ENCODE measurements at places on chromosomes 1 and 21. TPM values are rescaled to one million over a fixed set of nuclear protein-coding genes. Genes with fewer than 3 reads are reported as not detected.

DNA sequence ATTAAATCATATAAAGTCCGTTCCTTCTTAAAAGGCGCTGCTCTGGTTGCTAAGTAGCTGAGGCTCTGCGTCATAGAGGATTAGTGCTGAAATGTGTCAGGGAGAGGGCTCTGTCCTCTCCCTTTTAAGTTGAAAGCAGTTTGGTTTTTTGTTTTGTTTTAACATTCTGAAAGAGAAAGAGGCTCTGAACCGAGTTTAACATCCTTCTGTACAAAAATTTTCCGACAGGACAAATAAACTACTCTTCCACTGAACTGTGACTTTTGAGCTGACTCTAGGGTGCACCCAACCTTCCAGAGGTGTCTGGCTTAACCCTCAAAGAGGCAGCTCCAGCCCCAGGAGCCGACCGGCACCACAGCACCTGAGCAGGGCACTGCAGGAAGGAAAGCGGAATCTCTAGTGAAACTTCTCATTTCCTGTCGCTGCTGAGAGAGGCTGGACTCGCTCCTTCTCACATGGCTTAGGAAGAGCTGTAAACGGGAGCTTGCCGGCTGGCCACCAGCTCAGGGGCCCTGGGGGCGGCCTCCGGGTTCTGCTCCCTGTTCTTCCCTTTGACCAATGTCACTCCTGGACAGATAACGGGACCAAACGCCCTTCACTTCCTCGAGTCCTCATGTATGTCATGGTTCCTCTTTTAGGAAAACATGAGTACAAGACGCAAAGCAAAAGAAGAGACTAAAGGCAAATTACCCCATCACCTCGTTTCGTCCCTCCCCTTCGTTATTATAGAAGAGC is 1.2 kb downstream of the VAV3 start:
- DNase-seq, result no peak

GRCh38 chr1:119428991-119429390 is 14.0 kb downstream of the HSD3B2 start:
- no peak for DNase-seq

- DNase-seq, result no peak
Measured at GRCh38 chr1:33348676-33349080, 27.8 kb upstream of the A3GALT2 start.

GRCh38 chr1:151945725-151946722 is 36.7 kb upstream of the THEM4 start:
- DNase-seq, result peak; percentile 96

Gene TNFSF18
- total RNA-seq, result not detected

Gene IGSF5
- total RNA-seq, result not detected

- DNase-seq, result no peak
Measured at GRCh38 chr1:162701286-162701685, 69.0 kb downstream of the DDR2 start.

Gene TFF2
- not detected for total RNA-seq

- DNase-seq, result no peak
Measured at GRCh38 chr1:116481934-116482333, 88.9 kb downstream of the CD58 start.

DNA sequence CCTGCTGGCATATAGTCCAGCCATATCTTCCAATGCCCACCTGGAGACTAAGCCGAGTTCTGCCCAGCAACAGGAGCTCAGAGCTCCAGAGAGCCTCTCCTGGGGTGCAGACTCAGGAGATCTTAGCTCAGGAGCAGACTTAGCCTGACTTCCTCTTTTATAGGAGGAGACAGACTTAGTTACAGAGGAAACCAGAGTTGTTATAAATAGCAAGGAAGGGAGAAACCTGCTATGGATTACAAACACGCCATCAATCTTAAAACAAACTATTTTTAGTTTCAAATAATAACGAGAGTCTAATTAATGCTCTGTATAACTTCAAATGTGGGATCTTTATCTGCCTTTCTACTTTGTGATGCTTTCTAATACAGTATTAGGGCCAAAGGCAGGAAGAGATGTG is 3.3 kb upstream of the KIF21B start:
- no peak for DNase-seq

GRCh38 chr1:81584398-81584797 is 216.3 kb upstream of the ADGRL2 start:
- no peak for DNase-seq

Gene ZNF669
- 11.4 TPM for total RNA-seq

- no peak for DNase-seq
Measured at GRCh38 chr1:91792489-91793071, 93.4 kb downstream of the TGFBR3 start.

- DNase-seq, result no peak
Measured at GRCh38 chr1:214067853-214068703, 80.3 kb downstream of the PROX1 start.

DNA sequence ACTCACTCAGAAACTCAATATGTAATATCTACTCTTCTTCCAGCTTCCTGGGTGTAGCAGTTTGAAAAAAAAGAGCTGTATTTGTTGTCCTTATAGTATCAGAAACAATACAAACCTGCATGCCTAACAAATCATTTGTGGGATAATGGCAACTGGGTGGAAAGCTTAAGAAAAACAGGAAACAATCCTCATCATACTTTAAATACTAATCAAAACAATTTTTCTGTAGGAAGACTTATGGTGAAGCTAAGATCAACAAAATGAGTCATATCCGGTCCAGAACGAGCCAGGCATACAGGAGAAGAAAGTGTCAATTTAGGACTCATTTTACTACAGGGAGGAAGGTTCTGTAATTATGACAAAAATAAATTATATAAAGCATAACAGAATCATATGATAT is 181.8 kb upstream of the ADGRL4 start:
- no peak for DNase-seq

DNA sequence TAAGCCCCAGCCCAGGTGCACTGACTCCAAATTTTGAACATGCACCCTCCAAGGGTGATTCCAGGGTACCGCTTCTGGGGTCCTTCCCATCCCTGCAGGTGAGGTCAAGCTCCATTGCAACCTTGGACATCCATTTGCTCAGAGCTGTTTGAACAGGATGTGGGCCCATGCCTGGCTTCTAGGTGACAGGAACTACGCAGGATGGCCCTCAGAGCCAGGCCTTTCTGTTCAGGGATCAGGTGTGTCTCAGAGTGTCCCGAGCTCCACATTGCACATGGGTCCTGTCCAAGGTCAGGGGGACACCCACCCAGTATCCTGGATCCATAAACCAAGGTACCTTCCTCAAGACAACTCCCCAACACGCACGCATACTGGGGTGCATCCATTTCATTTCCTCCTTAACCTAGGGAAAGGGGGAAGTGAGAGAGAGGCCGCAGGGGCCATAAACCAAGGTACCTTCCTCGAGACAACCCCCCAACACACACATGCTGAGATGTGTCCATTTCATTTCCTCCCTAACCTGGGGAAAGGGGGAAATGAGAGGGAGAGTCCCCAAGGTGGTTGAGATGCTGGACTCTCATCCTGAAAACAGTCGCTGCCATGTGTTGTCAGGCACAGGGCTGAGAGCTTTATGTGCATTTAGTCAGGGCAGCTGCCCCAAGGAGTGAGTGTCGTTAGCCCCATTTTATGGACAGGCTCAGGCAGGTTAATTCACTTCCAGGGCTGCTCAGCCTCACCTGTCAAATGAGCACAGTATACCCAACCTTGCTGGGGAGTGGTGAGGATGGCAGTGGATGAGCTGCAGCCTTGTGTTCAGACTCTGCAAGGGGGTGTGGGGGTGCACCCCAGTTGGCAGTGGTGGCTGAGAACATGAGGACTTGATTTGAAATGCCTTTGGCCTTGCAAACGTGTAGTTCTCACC is 2.1 kb downstream of the SLC66A1 start:
- DNase-seq, result no peak

Gene RNF186
- total RNA-seq, result not detected

Gene IFNGR2
- 55.6 TPM for total RNA-seq

Gene TMEM82
- not detected for total RNA-seq

Gene SH3D21
- total RNA-seq, result 5.1 TPM

- DNase-seq, result no peak
Measured at GRCh38 chr1:157181258-157181657, 43.1 kb upstream of the ETV3 start.

DNA sequence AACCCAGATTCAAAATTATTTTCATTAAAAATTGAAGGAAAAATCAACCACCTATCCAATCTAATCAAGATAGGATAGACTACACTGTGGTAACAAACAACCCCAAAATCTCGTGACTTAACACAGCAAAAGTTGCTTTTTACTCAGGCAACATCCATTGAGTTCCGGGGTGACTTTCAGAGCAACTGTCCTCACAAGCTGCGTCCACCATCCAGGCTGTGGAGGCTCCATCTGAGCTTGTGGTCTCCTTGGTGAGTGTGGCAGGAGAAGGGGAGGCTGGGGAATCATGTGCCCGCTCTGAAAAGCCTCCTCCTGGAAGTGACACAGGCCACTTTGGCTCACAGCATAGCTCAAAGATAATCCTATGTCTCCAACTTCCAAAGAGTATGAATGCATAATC is 52.4 kb downstream of the CD2 start:
- DNase-seq, result no peak

Gene RGSL1
- total RNA-seq, result not detected

DNA sequence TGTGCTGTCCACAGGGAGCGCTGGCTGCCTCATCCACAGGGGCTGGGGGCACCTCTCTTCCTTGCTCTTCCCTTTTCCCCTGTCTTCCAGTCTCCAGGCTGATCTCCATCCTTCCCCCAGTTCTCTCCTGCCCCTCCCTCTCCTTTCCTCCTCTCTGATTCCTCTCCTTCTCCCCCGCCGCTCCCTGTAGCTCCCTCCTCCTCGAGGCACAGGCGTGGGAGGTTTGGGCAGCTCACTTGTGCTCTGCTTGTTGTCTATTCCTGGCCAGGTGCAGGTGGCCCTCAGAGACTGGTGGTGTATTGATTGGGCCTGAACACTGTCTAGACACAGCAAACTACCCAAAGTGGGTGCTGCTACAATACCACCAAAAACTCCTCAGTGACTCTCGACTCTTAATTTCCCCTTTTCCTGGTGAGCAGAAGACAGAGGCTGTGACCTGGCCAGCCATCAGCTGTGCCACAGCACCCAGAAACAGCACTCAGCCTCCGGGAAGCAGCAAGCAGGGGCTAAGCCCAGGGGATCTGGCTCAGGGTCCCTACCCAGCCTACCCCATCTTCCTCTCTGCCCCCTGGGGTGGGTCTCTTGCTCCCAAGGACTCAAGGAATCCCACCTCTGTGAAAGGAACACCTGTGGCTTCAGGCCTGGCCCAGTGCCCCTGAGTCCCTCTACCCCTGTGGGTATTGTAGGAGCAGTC is 93.3 kb downstream of the DDX20 start:
- no peak for DNase-seq

DNA sequence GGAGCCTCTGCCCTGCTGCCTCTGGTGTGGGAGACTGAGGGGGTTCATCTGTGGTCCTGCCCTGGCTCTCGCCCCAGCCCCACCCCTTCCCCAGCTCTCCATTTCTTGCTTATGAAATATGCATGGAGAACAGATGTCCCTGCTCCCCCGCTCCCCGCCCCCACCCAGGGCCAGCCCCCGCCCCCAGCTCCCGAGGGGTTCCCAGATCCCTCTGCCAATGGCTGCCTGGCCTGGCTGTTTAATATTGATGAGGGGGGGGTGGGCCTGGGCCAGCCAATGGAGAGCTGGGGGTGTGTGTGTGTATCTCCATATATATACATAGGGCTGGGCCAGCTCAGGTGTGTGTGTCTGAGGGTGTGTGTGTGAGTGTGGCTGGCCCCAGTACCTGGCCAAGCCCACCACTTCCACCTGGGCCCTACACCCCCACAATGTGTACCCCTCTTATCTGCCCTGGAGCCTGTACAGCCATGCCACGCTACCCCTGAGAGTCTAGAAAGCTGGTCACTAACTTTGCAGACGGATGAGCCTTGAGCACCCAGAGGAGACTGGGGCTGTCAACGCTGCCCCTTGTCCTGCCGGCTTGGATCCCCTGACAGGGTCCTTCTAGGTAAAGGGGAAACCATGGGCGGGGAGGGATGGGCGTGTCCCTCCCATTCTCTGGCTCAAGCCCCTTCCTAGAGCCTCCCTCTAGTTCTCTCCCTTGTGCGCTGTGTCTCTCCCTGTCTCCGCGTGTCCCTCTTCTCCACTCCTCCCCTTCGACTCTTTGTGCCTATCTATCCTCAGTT is at the start of gene NHLH1:
TSS of gene NHLH1 (plus strand) at position 341 of the 785 bp plus-strand sequence. CDS start 3,661 bp downstream, outside the sequence.
- DNase-seq, result peak; percentile 73

All from osteocyte (in vitro differentiated cells).